Fibroblast of villous mesenchyme (primary cell): ENCODE measurements at places on chromosomes 16 and 17.

DNA sequence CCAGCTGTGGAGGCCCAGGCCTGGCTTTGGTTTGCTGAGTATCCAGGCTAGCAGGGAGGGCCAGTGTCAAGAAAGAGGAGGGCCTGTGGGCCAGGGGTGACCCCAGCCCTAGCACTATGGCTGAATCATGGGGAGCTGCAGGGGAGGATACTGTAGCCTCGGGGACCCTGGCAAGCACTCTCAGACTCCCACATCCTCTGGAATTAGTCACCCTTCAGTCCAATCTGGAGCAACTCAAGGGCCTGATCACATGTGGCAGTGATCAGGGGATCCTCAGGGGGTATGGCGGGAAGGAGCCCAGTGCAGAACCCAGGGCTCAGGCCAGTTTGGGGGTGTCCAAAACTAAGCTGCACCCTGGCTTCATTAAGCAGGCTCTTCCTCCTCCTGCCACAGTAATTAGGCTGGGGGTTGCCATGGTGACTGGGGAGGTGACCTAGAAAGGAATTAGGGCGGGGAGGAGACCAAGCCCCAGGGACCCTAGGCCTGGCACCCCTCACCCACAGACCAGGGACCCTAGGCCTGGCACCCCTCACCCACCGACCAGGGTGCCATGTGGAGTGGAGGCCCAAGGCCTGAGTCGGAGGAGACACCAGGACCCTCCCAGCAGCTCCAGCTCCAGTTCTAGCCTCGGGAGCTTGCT lies 5.8 kb downstream of the NLGN2 start:
- DNase-seq: peak; percentile 69

DNA sequence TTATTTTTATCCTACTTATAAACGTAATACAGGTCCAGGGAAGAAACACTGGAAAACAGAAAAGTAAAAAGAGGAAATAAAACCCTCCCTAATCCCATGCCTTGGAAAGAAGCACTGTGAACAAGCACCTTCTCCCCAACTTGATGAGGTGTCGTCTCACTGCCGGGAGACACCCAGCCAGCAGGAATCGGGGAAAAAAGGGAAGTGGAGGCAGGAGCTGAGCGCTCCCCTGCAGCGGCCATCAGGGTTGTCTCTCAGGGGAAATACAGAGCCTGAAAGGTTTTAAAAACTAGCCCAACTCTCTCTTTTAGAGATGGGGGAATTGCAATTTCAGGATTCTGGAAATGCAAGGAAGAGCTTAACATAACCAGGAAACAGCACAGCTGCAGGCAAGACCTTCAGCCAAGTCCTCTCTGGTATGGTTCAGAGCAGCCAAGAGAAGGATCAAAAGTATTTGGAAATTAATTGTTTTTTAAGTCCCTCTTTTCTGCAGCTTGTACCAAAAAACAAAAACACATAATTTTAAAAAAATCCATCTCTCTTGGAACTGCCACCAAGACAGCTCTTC lies 96.3 kb upstream of the RCVRN start:
- no peak for DNase-seq

DNA sequence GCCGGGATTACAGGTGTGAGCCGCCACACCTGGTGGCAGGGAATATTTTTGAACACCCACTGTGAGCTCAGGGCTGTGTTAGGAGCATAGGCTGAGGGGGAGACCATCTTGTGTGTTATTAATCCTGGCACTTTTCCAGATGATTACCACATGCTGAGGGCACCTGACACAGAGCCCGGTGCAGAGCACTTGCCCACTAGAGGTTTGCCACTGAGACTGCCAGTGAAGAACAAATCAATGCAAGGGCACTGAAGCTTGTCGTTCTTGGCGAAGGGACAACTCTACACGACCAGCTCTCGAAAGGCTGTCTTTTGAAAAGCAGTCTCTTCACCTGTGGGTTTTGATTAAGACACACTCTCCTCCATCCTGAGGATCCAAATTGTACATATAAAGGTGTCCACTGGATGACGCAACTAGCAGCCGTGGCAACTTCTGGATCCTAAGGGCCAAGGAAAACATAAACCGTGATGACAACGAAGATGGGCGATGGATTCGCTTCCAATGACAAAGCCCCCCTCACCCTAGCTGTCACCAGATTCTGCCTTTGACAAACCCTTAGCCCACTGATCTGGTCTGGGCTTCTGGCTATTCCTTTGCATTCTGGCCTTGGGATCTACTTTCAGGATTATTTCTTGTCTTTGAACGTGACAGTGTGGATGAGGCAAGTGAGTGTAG lies 28.7 kb downstream of the WIPI1 start:
- DNase-seq: no peak

- no peak for DNase-seq
Measured at GRCh38 chr17:43983515-43984411, 20.7 kb upstream of the NAGS start.

DNA sequence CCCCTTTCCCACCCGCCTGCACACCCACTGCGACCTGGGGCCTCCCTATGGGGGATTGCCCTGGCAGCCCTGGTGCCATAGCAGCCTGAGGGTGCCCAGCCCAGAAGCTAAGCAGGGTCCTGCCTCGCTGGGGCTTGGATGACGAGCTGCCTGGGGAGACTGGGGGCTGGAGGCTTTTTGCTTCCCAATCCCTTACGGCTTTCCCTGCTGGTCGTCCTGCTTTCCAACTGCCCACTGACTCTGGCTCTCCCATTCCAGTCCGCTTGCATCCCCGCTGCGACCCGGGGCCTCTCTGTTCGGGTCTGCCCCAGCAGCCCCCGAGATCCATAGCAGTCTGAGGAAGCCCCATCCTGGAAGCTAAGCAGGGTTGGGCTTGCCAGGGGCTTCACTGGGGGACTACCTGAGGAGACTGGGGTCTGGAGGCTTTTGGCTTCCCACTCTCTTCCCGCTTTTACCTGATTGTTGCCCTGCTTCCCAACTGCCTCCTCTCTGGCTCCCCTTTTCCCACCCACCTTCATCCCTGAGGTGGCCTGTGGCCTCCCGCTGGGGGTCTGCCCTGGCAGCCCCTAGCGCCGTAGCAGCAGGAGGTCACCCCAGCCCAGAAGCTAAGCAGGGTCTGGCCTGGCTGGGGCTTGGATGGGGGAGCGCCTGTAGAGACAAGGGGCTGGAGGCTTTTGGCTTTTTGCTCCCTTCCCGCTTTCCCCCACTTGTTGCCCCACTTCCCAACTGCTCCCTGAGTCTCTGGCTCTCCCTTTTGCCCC lies 2292.8 kb downstream of the TP53TG3F start:
- DNase-seq: no peak

DNA sequence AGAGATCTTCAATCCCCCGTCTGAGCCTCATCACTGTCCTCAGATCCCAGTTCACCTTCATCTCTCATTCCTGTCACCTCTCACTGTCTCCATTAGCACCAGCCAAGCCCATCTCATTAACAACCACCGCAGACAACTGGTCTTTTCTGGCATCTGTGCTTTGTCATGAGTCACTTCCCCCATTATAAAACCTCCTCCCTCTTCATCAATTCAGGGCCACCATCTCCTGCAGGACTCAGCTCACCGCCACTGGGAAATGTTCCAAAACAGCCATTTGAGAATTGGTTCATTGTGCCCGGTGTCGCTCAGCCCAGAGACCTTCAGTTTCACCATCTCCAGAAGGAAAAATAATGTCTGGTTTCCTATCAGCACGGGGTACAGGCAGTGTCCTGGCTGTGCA lies 56.9 kb upstream of the TEKT3 start:
- peak; percentile 34 for DNase-seq

- DNase-seq: no peak
Measured at GRCh38 chr17:45315648-45316433, 979 bp downstream of the MAP3K14 start.

DNA sequence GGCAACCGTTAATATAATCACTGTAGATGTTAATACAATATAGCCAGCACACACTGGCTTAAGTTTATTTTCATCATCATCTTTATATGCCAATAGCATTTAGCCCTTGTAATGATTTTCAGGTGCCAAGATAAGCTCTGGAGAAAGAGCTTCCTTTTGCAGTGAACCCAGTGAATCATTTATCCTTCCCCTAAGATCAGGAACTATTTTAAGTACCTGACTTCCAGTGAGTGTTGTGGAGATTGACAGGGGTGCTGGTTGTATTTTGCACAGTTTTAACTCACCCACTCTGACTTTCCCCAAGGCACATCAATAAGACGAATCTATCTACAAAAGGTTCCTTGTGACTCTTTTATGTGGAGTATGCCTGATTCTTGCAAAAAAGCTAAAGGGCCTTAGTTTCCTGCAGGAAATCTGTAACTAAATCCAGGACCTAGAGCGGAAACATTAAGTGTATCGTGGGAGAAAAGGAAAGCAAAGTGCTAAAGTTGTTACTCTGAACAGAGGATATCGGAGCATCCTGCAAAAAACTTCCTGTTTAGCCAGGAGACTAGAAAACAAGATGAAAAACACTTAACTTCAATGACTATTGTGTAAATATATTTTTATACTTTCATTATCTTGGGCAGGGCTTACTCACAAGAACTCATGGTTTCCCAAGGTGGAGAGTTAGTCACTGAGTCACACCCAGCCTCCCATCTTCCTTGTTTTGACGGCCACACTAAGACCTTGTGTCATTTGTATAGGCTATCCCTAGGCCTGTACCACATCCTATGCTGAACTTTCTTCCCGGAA lies 183.6 kb downstream of the MAP2K6 start:
- peak; percentile 71 for DNase-seq

GRCh38 chr17:6577686-6578263 lies 21.4 kb upstream of the PITPNM3 start:
- no peak for DNase-seq

DNA sequence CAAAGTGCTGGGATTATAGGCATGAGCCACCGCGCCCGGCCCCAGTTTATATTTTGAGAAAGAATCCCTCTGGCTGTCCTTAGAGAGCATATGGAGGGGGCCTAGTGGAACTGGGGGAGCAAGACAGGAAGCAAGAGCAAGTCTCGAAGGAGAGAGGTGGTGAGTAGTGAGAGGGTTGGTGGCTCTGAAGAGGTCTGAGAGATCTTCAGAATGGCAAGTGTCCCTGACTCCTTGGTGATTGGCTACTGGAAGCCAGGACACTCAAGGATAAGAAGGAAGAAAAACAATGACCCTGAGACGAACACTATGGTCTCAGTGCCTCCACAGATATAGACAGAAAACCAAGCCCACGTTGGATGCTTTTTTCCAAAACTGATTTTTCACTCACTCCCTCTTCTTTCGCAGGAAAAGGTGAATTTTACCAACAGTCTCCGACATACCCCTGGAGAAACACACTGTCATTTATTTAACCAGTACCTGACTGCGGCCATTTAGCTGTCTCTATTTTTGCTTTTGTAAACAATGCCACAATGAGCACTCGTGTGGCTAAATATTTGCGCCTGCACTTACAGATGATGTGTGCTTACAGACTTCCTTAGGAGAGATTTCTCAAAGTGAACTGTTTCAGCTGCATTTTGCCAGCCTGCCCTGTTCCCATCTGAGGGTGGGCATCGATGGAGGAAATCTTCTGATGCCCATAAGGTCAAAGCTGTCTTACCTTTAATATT lies 15.9 kb upstream of the DOK4 start:
- no peak for DNase-seq

DNA sequence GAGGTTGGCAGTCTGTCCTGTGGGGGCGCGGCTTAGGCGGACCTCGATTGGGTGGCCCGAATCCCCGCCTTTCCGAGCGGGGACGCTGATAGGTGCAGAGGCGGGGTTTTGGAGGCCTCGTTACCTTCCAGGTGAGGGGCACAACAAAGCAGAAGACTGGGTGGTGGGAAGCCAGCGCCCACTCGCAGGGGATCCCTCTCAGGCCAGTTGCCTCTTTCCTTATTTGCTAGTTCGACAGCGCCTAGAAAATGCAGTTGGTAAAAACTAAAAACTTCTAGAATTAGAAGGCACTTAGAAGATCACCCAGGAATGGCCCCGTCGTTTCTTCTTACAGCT lies 730 bp downstream of the KAT7 start:
- no peak for DNase-seq

DNA sequence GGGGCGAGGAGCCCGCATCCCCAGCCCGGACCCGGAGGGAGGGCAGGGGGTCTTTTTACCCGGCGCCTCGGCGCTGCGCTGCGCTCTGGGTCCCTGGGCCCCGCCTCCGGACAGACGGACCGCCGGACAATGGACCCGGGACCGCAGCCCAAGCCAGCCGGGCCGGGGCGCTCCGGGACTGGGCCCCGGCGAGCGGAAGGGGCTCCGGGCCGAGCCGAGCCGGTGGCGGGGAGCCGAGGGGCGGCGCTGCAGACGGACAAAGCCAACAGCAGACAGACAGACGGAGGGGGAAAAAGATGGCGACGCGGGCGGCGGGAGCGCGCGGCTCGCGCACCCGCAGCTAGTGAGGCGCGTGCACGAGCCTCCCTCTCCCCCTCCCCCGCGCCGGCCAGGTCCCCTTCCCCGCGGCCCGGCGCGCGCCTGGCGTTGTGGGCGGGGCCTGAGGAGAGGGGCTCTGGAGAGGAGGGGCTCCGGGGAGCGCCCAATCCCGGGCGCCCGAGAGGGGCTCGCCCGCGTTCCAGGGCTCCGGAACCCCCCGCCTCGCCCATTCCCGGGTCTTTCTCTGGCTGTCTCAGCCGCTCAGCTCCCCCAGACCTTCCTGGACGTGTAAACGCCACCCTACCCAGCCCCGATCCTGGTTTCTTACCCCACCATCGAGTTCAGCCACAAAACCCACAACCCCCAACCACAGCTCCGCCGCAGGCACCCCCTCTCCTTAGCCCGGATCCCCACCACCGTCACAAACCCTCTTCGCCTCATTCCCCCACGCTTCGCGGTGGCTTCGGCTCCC lies at the start of gene ZNF821:
Gene ZNF821 (minus strand): TSS at position 334 of the 790 bp plus-strand sequence. CDS start 4,236 bp downstream, outside the sequence.
- DNase-seq: peak; percentile 71

GRCh38 chr17:6569370-6570285 lies 13.3 kb upstream of the PITPNM3 start:
- DNase-seq: no peak

DNA sequence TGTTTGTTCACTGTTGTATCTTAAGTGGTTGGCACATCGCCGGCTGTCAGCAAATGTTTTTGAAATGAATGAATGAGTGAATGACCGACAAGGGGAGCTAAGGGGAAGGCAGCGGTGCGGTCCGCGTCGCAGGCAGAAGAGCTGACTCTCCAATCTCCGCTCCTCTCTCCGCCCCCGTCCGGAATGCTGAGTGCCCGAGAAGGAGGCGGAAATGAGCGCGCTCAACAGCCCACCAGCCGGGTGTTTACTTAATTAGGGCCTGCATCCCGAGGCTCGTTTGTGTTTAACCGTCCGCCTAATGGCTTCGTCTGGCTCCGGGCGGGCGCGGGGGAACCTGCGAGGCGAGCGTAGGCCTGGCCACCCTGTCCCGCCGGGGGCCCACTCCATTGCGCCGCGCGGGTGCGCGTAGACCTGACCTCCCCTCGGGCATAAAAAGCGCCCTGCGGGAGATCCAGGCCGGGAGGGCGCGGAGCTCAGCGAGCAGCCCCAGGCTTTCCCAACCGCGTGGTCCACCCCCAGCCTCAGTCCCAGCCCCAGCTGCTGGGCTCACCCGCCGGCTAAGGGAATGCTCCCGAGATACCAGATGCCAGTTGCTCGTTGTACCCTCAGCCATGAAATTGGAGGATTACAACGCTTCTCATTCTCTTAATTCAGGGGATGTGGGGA lies 2.5 kb upstream of the CDH3 start:
- no peak for DNase-seq

- DNase-seq: peak; percentile 98
Measured at GRCh38 chr16:70638814-70639792, 7.3 kb upstream of the IL34 start.
